ENCODE measurements at places on chromosomes 2 and 18.

DNA sequence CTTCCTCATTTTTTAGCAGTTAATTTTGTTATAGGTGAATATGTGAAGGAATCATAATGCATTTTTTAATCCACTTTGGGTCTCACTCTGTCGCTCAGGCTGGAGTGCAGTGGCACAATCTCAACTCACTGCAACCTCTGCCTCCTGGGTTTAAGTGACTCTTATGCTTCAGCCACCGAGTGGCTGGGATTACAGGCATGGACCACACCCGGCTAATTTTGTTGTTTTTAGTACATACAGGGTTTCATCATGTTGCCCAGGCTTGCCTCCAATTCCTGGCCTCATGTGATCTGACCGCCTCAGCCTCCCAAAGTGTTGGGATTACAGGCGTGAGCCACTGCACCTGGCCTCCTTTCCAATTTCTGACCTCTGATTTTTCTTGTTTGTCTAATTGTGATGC lies 17.7 kb downstream of the SCYGR5 start:
- H3K4me1 ChIP-seq: no peaks in the 10 kb centered on the region
- no peak overlapping the region for H3K4me3 ChIP-seq
- H3K36me3 ChIP-seq: no peaks in the 10 kb centered on the region
- H3K27me3 ChIP-seq: no peaks in the 10 kb centered on the region
- no peak overlapping the region for H3K27ac ChIP-seq
- no peak for DNase-seq

- H3K4me1 ChIP-seq: 0 out of 2 replicates have a peak, but pooled peaks cover 6% of the 10 kb centered on the region
- H3K4me3 ChIP-seq: no peak overlapping the region
- H3K27ac ChIP-seq: no peak overlapping the region
- DNase-seq: no peak
- no peaks in the 10 kb centered on the region for H3K36me3 ChIP-seq
Measured at GRCh38 chr2:191646163-191646902, 31.6 kb upstream of the NABP1 start.

DNA sequence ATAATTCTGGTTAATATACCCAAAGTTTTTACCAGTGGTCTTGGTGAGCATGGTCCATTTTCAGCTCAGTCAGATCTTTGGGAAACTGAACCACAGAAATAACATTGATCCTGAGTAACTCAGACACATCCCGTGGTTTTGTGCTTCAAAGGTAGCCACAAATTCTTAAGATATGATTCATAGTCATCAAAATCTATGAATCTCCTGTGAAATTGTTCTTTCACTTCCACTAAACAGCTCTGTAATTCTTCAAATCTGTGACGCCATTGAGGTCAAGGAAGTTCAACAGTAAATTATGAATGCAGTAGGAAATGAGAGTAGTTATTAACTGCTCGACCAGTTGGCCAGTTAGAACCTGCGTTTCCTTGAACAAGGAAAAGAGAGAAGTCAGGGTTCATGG lies 147.3 kb downstream of the IRS1 start:
- no peak for DNase-seq
- no peak overlapping the region for H3K4me3 ChIP-seq
- H3K36me3 ChIP-seq: no peaks in the 10 kb centered on the region
- H3K4me1 ChIP-seq: no peaks in the 10 kb centered on the region
- no peaks in the 10 kb centered on the region for H3K27me3 ChIP-seq
- H3K27ac ChIP-seq: no peak overlapping the region

DNA sequence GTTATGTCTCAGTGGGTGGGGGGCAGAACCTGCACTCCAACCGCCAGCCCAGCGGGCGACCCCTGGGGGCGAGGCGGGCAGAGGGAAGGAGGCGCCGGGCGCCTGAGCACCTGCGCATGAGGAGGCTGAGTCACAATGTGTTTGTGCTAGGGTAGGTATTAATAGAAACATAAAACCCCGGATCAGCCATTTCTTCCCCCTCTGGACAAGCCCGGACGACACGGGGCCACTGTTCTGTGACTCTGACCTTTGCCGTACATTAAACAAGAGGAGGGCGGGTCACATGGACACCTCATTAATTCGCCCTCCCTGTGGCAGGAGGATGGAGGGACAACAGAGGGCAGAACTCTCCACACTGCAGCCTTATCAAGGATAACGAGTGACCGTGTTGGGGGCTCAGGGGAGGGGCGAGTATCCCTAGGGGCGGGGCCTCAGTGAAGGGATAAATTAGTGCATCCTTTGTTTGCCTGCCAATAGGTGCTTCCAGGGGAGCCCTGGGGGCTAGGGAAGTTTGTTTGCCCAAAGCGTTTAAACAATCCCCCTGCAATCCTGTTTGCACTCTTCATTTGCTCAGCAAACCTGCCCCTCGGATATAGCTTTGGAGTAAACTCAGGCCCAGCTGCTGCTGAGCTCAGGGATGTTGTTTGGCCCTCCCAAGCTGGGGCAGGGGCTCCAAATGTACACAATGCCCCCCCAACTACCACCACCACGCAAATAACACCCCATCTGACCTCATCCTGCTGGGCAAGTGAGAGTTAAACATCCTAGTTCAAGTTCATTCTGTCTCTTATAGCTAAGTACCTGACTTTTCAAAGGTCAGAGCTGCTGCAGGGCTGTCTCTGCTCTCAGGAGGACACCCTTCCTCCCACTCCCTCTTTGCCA lies 171.2 kb upstream of the GLI2 start:
- no peak overlapping the region for H3K27ac ChIP-seq
- no peaks in the 10 kb centered on the region for H3K36me3 ChIP-seq
- peaks cover 9% of the 10 kb centered on the region for H3K27me3 ChIP-seq

DNA sequence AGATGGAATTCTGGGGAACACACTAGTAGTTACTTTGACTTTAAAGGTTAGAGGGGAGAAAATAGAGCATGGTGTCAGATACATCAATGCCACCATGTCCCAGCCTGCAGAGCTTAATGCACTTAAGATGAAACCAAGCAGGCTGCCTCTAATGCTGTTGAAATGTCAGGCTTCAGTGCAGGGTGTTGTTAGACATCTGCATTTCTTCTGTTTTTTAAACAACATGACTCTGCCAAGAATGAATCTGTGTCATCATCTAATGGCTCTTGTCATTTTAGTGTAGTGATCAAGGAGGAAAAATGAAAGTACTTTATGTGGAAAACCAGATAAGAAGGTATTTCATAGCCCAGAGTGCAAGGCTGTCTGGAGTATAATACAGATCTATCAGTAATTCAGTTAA lies 29.9 kb downstream of the LYPD1 start:
- no peak overlapping the region for H3K27ac ChIP-seq
- no peak for DNase-seq
- no peaks in the 10 kb centered on the region for H3K36me3 ChIP-seq
- no peaks in the 10 kb centered on the region for H3K27me3 ChIP-seq

GRCh38 chr18:36527740-36528455 lies 230.4 kb downstream of the FHOD3 start:
- DNase-seq: no peak
- no peaks in the 10 kb centered on the region for H3K27me3 ChIP-seq
- H3K36me3 ChIP-seq: no peaks in the 10 kb centered on the region
- H3K4me1 ChIP-seq: no peaks in the 10 kb centered on the region

- no peaks in the 10 kb centered on the region for H3K36me3 ChIP-seq
- no peaks in the 10 kb centered on the region for H3K4me1 ChIP-seq
Measured at GRCh38 chr2:146826388-146826787, 1018.4 kb upstream of the ACVR2A start.

DNA sequence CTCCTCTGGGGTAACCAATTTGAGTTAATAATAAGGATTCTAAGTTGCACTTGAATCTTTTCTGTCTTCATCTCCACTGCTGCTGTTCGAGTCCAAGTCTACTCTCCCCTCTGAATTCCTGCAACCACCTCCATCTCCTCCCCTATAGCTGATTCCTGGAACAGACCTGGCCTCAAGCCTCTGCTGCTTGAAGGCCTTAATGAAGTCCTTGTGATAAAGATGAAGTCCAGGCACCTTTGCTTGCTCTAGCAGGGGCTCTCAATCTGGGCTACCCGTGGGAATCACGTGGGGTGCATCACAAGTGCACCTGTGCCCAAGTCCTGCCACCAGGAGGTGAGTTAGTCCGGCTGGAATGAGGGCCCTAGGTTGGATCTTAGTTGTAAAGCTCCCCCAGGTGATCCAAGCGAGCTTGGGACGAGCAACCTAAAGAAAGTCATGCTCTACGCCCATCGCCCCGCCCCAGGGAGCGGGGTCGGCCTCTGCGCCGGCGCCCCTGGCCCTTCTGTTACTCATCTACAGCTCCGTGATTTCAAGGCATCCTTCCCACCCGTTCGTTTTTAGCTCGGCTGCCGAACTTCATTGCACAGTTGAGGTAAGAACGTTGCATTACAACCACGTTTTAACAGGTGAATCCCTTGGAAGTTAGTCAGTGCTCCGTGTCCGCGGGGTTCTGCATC lies 905 bp upstream of the IAH1 start:
- H3K27ac ChIP-seq: peak overlapping the region; percentile 90
- no peaks in the 10 kb centered on the region for H3K27me3 ChIP-seq
- H3K4me1 ChIP-seq: peaks cover 12% of the 10 kb centered on the region
- DNase-seq: no peak
- H3K36me3 ChIP-seq: no peaks in the 10 kb centered on the region
- H3K4me3 ChIP-seq: peak overlapping the region; percentile 67

GRCh38 chr2:152541712-152542111 lies 175.5 kb downstream of the PRPF40A start:
- H3K4me1 ChIP-seq: no peaks in the 10 kb centered on the region
- H3K4me3 ChIP-seq: no peak overlapping the region
- no peak for DNase-seq
- no peak overlapping the region for H3K27ac ChIP-seq
- H3K36me3 ChIP-seq: no peaks in the 10 kb centered on the region
- H3K27me3 ChIP-seq: no peaks in the 10 kb centered on the region

DNA sequence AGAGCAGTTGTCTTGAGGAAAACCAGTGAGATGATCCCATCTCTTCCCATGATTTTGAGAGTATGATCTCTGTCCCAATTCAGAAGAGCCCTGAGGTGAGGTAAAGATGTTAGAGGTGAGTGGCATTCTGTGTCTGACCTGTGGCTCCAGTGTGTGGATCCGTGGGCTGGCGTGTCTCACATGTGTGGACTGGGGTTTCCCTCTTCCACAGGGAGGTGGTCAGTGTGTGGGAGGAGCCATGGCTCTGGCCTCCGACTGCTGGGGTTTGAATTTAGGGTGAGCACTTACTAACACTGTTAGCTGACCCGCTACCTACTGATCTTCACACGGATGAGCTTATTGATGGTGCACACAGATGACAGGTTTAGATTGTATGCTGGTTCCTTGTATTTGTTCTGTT lies 31.2 kb downstream of the ASAP2 start:
- H3K27ac ChIP-seq: no peak overlapping the region
- H3K4me1 ChIP-seq: no peaks in the 10 kb centered on the region
- no peak for DNase-seq
- H3K27me3 ChIP-seq: peaks cover 2% of the 10 kb centered on the region
- H3K4me3 ChIP-seq: no peak overlapping the region
- no peaks in the 10 kb centered on the region for H3K36me3 ChIP-seq

DNA sequence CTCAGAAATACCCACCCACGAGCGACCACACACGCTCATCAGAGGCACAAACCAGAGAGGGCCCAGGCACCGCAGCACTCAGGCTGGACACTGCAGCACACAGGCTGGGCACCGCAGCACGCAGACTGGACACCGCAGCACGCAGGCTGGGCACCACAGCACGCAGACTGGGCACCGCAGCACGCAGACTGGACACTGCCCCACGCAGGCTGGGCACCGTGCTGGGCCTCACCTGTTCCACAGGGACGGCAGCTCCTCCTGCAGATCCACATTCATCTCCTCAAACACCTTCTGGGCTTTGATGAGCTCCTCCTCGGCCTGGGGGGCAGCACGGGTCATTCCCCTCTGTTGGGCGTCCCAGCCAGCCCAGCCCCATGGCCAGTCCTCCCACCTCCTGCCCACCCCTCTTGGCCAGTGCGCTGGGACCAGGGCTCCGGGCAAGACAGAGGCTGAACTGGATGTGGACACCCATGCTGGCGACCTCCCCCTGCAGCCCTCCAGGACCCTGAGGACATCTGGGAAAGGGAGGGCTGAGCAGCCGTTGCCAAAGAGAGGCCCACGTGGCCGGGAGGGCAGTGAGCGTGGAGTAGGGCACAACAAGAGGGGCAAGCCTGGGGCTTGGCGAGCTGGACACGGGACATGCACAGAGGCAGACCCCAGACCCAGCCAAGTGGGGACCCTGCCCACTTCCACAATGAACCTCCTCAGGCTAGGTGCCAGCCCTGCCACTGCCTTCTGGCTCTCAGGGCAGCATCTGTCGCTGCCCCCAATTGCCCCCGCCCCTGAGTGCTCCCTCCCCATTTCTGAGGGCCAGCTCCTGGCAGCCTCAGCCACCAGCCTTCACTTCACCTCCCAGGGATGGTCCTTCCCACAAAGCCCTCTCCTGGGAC lies 43.0 kb downstream of the BIN1 start:
- no peak overlapping the region for H3K4me3 ChIP-seq
- 0 out of 2 replicates have a peak overlapping the region, but pooled peaks have one; percentile 55 for H3K27ac ChIP-seq
- H3K36me3 ChIP-seq: no peaks in the 10 kb centered on the region
- DNase-seq: no peak
- no peaks in the 10 kb centered on the region for H3K27me3 ChIP-seq

DNA sequence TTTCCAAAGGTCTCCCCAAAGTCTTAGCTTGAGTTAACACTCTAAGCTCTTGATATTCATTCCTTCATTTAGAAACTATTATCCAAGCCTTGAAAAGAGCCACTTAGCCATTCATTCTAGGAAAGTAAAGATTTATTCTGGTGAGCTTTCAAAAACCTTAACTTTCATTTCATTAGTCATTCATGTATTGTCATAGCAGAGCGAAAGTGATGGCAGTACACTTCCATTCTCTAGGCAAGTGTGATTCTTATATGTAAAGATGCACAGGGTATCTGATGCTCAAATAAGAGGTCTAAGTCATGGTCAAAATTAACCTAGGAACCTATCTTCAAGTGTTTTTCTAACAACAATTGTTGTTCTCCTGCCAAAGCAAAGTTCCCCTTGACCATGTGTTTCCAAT lies 553.0 kb upstream of the FANCL start:
- no peaks in the 10 kb centered on the region for H3K27me3 ChIP-seq
- H3K4me1 ChIP-seq: no peaks in the 10 kb centered on the region

DNA sequence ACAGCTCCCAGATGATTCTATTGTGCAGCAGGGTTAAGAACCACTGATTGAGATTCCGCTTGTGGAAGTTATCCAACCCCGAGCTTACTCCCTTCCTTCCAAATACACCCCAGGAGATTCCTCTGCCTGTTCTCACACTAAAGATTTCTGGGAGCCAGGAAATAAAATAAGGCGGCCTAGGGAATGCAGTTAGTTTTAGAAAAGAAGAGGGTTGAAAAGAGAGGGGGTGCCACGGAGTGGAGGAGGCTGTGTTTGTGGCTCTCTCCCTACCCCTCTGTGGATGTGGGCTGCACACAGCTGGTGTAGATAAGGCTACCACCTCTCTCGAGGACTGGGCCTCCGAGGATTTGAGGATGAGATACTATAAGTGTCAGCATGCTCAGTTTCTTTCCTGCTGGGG lies 25.1 kb upstream of the SP3 start:
- peaks cover 38% of the 10 kb centered on the region for H3K4me1 ChIP-seq
- H3K36me3 ChIP-seq: no peaks in the 10 kb centered on the region
- H3K27me3 ChIP-seq: no peaks in the 10 kb centered on the region
- H3K27ac ChIP-seq: peak overlapping the region; percentile 22

Measured in GM12878 (cell line).